SK-MEL-5 (cell line): ENCODE measurements at places on chromosomes 7 and 10. TPM values are rescaled to one million over a fixed set of nuclear protein-coding genes. Genes with fewer than 3 reads are reported as not detected.

DNA sequence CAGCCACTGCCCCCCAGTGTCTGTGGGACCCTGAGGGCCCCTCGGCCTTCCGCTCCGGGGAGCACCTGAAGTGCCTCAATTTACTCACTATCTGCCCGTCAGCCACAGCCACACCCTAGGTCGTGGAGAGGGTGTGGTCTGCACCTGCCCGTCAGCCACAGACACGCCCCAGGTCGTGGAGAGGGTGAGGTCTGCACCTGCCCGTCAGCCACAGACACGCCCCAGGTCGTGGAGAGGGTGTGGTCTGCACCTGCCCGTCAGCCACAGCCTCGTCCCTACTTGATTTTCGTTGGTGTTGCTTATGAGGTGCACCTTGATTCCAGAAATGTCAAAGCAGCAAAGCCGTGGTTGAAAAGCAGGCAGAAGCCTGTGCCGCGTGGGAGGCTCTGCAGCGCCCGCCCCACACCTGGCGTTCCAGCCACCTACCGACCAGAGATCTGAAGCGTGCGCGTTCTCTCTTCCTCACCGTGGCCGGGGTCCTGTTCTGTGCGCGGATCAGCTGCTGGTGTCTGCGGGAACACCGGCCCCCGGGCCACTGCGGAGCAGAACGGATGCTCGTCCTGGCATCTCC is 101.6 kb downstream of the DYNC2I1 start:
- no peak for DNase-seq

DNA sequence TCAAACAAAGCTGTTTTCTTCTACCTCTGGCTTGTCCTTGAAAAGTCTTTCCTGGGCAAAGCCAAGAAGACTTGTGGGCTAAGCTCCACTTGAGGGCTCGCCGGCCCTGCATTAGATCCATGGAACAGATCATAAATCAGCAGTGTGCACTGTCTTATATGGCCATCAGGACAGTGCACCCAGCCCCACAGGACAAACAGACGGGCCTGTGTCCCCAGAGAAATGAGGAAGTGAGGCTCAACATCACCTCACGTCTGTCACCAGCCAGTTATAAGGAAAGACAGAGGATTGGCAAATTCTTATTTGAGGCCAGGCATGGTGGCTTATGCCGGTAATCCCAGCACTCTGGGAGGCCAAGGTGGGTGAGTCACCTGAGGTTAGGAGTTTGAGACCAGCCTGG is 12.3 kb upstream of the IFT22 start:
- DNase-seq = no peak

GRCh38 chr10:70227548-70228320 is 5.5 kb downstream of the PPA1 start:
- DNase-seq = no peak

DNA sequence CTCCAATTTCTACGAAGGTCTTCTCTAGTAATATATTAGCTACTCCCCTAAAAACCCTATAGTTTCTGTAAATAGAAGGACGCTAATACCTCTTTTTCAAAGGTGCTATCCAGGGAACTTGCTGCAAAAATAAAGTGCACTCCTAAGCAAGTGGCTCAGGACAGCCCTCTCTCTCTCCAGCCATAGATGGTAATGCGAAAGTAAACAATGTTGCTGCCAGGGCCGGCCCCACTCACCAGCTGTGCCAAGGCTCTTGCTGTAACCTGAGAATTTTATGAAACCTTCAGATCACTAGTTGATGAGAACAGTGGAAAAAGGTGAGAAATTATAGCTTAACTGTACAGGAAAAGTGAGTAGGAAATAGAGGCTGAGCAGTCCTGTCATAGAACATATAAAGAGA is 10.9 kb upstream of the TAS2R39 start:
- DNase-seq = no peak

DNA sequence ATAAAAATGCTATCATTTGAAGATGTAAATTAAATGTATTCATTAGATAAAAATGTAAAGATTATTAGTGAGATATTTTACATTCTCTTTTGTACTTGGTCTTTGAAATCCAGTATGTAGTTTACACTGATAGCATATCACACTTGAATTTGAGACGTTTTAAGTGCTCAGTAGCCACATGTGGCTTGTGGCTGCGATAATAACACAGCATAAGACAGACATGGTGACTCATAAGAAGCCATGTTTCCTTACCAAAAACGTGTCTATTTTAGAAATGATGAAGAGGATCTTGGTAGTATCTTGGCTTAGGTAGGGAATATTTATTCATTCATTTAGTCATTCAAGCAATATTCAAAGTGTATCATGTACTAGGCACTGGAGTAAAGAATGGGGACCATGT is 149.3 kb downstream of the POU6F2 start:
- no peak for DNase-seq

GRCh38 chr10:106044503-106044902 is 1120.0 kb downstream of the SORCS1 start:
- no peak for DNase-seq

Gene HMX2
- total RNA-seq = not detected in 2 replicates

Gene PLA2G12B
- total RNA-seq = not detected in 2 replicates
